Thymus (tissue), 14 donors: ENCODE measurements at places on chromosomes 1 and 21. TPM values are rescaled to one million over a fixed set of nuclear protein-coding genes. Genes with fewer than 3 reads are reported as not detected.
A peak's percentile ranks its signal among the peaks of the same experiment; 100 is the strongest.

GRCh38 chr21:34870246-34870645, 178.9 kb downstream of the RUNX1 start:
- DNase-seq: no peak
- H3K27me3 ChIP-seq: no peaks in the 10 kb centered on the region
- no peak overlapping the region for H3K4me3 ChIP-seq
- H3K27ac ChIP-seq: no peak overlapping the region
- no peaks in the 10 kb centered on the region for H3K4me1 ChIP-seq

- H3K4me3 ChIP-seq: no peak overlapping the region
- no peaks in the 10 kb centered on the region for H3K36me3 ChIP-seq
- no peak overlapping the region for H3K27ac ChIP-seq
- DNase-seq: no peak
- peaks cover 45% of the 10 kb centered on the region for H3K27me3 ChIP-seq
Observed at GRCh38 chr1:3452866-3453175, 1.6 kb upstream of the ARHGEF16 start.

GRCh38 chr1:34759503-34760357, at the start of gene GJB4:
TSS of gene GJB4 (plus strand) at chr1:34759740. CDS start at chr1:34761255, 1,515 bp downstream.
- H3K27me3 ChIP-seq: no peaks in the 10 kb centered on the region
- no peaks in the 10 kb centered on the region for H3K4me1 ChIP-seq
- no peak for DNase-seq
- H3K4me3 ChIP-seq: no peak within 1 kb of the TSS
- no peak within 1 kb of the TSS for H3K27ac ChIP-seq

DNA sequence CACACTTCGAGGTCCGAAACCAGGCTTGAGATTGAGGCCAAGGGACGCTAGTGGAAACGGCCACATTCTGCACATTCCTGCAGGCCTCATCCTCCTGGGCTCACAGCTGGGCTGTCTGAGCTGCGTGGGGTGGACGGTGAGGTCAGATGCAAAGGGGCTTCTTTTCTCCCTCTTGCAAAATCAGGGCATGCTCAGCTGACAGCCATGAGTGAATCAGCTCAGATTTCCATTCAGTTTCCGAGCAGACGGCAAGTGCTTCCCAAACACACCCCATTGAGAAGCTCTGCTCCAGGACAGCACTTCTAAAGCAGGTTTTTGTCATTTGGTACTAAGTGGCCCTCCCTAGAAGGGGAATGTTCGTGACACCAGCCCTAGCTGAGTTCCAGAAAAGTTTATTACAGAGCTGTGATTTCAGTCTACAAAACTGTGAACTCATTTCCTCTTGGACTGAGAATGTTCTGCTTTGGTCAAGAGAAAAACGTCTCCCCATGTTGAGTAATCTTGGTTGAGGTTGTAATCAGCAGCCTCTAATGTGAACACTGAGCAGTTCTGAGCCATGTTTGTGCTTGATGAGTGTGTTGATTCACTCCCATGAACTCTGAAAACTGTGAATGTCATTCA, 10.0 kb downstream of the PDPN start:
- H3K36me3 ChIP-seq: no peaks in the 10 kb centered on the region
- no peaks in the 10 kb centered on the region for H3K27me3 ChIP-seq
- H3K27ac ChIP-seq: peak overlapping the region; percentile 54
- peaks cover 3% of the 10 kb centered on the region for H3K4me1 ChIP-seq

DNA sequence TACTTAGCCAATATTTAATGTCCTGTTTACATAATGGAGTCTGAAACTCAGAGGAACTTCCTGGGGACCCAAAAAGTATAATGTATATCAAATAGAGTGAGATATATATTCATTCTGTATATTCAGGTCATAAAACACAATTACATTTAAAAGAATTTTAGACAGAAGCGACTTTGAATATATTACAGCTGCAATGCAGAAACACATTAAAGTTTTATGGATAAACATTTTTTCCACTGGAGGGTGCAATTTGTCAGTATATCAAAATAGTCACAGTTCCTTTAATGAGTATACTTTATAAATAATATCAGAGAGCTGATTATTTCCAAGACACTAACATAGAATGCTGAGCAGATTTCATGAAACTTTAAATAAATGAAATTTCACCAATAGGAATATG, 43.9 kb upstream of the CRB1 start:
- no peak for DNase-seq
- H3K4me3 ChIP-seq: no peak overlapping the region
- H3K4me1 ChIP-seq: no peaks in the 10 kb centered on the region
- no peaks in the 10 kb centered on the region for H3K36me3 ChIP-seq

GRCh38 chr1:202086579-202087350, 36.0 kb upstream of the GPR37L1 start:
- H3K4me1 ChIP-seq: no peaks in the 10 kb centered on the region
- no peak overlapping the region for H3K4me3 ChIP-seq
- no peak for DNase-seq

GRCh38 chr1:57578680-57579079, 154.8 kb upstream of the DAB1 start:
- no peak overlapping the region for H3K27ac ChIP-seq
- H3K36me3 ChIP-seq: no peaks in the 10 kb centered on the region
- no peaks in the 10 kb centered on the region for H3K27me3 ChIP-seq
- no peak for DNase-seq
- H3K4me1 ChIP-seq: no peaks in the 10 kb centered on the region

DNA sequence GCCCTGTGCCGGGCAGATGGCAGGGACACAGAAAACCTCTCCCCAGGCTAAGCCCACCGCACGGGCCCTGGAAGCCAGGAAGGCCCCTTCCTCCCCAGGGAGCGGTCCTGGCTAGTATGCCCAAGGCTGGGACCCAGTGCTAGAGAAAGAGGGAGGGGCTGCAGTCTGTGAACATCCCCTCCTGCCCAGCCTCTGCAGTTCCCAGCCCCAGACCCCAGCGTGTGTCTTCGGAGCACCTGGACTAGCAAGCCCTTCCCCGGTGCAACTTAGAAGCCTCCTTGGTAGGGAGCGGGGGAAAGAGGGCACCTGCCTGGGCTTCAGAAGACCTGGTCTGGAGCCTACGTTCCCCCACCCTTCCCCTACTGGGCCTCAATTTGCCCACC, 2.1 kb downstream of the PLEKHG5 start:
- no peaks in the 10 kb centered on the region for H3K4me1 ChIP-seq
- no peaks in the 10 kb centered on the region for H3K36me3 ChIP-seq
- H3K27ac ChIP-seq: peak overlapping the region; percentile 41
- DNase-seq: no peak
- no peak overlapping the region for H3K4me3 ChIP-seq

- no peak for DNase-seq
- no peak overlapping the region for H3K27ac ChIP-seq
- no peaks in the 10 kb centered on the region for H3K36me3 ChIP-seq
- H3K4me1 ChIP-seq: no peaks in the 10 kb centered on the region
- no peaks in the 10 kb centered on the region for H3K27me3 ChIP-seq
Observed at GRCh38 chr1:1946540-1946939, 27.5 kb upstream of the TMEM52 start.

- no peaks in the 10 kb centered on the region for H3K36me3 ChIP-seq
- no peak overlapping the region for H3K27ac ChIP-seq
- no peaks in the 10 kb centered on the region for H3K27me3 ChIP-seq
- no peak overlapping the region for H3K4me3 ChIP-seq
- DNase-seq: no peak
Observed at GRCh38 chr1:55823541-55824250, 608.5 kb upstream of the USP24 start.

DNA sequence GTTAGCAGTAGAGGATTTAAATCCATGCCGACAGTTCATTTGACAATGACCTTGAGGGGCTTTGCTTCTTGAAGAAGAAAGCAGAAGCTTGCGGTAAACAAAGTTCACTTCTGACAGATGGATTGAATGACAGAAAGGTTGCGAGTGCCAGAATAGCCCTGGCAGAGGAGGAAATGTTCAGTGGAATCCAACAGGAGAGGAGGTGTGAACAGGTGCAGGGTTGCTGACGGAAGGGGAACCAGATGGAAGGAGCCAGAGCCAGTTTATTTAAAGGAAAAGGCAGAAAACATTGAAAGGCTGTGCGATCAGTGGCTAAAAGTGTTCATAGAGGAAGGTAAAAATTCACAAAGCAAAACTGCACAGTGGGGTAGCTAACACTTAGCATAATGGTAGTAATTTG, 141.0 kb downstream of the SDCCAG8 start:
- DNase-seq: no peak
- no peak overlapping the region for H3K27ac ChIP-seq
- H3K27me3 ChIP-seq: no peaks in the 10 kb centered on the region
- H3K36me3 ChIP-seq: no peaks in the 10 kb centered on the region

The OR2T12 gene
- total RNA-seq: not detected

The CLK2 gene
- total RNA-seq: 28.9 TPM

The NPHS2 gene
- 0.05 TPM for total RNA-seq

The ECM1 gene
- 0.71 TPM for total RNA-seq

The CDCA8 gene
- total RNA-seq: 12.6 TPM

The GNPAT gene
- 45.9 TPM for total RNA-seq

The FAM131C gene
- total RNA-seq: 0.05 TPM

The ZBTB8A gene
- 2.2 TPM for total RNA-seq

The LAPTM5 gene
- total RNA-seq: 88.6 TPM
